BJ (cell line): ENCODE measurements at places on chromosomes 3 and 15. TPM values are rescaled to one million over a fixed set of nuclear protein-coding genes. Genes with fewer than 3 reads are reported as not detected.

DNA sequence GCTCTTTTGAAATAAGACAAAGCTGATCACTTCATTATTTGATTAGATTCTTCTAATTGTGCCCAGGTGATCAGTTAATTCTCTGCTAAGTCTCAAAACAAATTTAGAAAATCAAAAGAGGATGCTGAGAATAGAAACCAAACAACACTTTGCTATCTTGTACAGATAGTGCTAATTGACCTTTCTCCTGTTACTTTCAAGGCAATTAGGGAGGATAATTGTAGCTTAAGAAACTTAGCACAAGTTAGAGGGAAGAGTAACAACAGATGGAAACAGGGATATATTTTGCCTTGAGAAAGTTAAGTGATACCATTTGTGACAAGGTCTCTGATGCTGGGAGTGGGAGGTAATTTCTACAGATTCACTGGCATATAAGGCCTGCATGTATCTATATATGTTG is 344.8 kb upstream of the GRM7 start:
- no peak for DNase-seq

GRCh38 chr3:147361454-147362420 is 44.6 kb downstream of the ZIC4 start:
- no peak for DNase-seq

DNA sequence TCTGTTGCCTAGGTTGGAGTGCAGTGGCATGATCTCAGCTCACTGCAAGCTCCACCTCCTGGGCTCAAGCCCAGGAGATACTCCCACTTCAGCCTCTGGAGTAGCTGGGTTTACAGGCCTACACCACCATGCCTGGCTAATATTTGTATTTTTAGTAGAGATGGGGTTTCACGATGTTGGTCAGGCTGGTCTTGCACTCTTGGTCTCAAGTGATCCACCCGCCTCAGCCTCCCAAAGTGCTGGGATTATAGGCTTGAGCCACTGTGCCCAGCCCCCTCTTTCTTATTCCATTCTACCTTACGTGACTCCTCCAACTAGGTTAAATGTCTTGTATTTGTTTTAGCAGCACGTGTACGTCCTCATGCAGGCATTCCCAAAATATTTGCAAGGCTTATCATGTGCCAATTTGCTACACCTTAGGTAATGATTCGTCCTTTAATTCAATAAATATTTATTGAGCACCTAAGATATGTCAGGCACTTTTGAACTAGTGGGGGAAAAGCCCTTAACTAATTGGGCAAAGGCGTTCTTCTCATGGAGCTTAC is 14.9 kb upstream of the MAGI1 start:
- no peak for DNase-seq

DNA sequence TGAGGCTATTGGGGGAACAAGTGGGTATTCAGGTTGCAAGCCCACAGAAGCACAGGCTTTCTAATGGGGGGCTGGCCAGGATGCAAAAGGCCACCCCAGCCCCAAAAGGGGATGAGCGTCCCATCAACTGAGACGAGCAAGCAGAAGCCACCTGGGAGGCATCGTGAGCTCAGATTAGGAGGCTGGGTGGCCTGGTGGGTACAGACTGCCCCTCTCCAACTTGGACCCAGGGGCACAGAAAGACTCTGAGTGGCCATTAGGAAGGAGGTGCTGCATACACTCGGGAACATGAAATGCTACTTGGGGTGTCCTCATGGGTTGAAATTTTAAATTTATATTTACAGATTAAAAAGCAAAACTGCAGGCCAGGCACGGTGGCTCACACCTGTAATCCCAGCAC is 29.1 kb downstream of the SLC41A3 start:
- DNase-seq = no peak

GRCh38 chr3:41690766-41691563 is 270.9 kb downstream of the ULK4 start:
- DNase-seq = no peak

DNA sequence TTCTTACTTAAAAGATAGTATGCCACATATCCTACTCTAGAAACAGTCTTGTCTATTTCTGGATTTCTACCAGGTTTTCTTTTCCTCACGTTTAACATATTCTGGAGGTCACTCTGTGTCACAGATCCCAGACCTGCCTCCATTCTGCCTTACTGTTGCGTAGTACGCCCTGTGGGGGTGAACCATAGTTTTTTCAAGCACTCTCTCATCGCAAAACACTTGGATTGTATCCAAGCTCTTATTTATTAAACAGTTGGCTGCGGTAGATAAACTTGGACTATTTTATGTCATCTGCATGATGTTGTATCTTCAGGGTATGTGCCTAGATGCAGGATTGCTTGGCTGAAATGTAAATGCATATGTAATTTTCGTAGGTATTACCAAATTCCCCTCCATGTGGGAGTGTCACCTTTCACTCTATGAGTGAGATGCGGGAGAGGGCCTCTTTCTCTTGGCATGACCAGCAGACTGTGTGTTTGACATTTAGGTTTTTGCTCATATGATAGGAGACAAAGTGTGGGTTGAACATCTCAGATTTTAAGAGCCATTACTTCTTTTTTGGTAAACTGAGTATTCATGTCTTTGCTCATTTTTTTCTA is 55.8 kb downstream of the ABTB1 start:
- DNase-seq = no peak

DNA sequence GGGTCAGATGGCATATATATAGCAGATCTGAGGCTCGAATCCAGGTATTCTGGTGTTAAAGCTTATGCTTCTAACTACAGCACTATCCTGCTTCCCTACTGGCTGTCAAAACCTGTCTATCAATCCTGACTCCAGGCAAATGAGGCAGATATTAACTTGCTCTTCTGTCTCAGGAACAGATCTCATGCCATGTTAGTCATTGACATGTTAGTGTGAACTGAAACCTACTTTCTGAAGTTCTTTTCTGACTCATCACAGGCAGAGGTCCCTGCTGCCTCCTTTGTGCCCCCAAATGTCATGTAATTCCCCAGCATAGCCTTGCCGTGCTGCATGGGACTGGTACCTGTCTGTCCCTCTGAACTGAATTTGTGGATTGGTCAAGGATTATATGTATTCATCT is 125.0 kb upstream of the SMAD3 start:
- DNase-seq = no peak

- peak; percentile 43 for DNase-seq
These were observed 30.4 kb downstream of the SLC51A start for GRCh38 chr3:196246612-196247308.

The TM4SF4 gene
- polyA plus RNA-seq = 0.10 and 0.42 TPM in 2 replicates

DNA sequence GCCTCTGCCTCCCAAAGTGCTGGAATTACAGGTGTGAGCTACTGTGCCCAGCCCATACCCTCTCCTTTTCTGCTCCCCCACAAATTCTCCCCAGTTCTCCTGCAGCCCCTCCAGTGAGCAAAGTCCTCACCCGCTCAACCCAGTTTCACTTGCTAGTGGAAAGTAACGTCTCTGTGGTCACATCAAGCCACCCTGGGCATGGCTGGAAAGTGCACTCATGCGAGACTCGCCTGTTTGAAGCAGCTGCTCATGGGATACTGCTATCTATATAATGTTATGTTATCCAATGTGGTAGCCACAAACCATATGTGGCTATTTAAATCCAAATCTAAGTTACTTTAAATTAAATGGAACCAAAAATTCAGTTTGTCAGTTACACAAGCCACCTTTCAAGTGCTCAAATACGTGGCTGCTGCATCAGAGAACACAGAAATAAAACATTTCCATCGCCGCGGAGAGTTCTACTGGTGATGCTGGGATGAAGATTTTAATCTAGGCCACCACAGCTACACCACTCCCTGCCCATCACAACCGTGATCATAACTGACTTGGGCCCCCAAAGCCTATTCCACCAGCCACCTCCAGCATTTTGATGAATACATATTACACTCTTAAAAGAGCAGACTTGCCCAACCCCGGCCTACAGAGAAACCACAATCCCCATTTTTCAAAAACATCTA is 119.4 kb downstream of the LIPC start:
- no peak for DNase-seq

GRCh38 chr3:69212411-69213160 is 90.2 kb upstream of the LMOD3 start:
- DNase-seq = no peak

GRCh38 chr3:87062685-87063084 is 71.7 kb upstream of the VGLL3 start:
- no peak for DNase-seq

DNA sequence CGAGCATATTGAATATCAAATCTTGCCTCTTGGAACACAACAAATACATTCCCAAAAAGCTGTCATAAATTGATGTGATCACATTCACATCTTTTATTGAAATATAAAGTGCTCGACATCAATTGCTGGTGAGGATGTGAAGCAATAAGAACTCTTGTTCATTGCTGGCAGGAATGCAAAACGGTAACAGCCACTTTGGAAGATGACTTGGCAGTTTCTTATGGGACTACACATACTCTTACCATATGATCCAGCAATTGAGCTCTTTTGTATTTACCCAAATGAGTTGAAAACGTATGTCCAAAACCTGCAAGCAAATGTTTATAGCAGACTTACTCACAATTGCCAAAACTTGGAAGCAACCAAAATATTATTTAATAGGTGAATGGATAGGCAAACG is 234.9 kb downstream of the CACNA2D3 start:
- no peak for DNase-seq

The MYRIP gene
- polyA plus RNA-seq = 0.06 and 0.15 TPM in 2 replicates

The HESX1 gene
- 0.25 and 0.40 TPM in 2 replicates for polyA plus RNA-seq

The SLC41A3 gene
- polyA plus RNA-seq = 46.5 and 70.8 TPM in 2 replicates

- no peak for DNase-seq
These were observed 310.9 kb upstream of the SLITRK3 start for GRCh38 chr3:165507060-165507459.

DNA sequence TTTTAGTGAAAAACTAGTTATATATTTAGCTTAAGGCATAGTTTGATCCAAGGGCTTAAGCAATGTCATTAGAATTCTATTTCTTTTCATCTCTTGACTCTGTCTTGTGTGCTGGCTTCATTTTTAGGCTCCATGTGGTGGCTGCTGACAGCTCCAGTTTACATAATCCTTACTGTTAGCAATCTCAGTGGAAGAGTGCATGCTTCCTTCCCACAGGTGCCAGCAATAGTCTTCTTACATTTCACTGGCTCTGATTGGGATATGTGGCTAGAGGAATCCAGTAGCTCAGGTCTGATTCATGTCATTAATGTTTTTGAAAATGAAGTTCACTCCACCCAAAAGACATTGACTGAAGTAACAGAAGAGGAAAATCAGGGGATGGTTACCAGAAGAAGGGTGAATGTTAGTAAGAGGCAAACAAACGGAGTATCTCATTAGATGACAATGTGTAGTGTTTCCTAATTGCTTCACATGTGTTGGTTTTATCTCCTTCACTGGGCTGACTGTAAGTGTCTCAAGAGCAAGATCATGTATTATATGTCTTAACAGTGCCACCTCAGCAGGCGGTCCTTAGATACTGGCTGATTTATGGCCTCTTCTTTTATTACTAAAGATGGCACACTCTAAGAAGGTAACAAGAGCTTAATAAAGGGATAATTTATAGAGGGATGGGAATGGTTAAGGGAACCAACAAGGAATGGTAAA is 25.6 kb upstream of the TCF12 start:
- DNase-seq = no peak

The CAPN7 gene
- polyA plus RNA-seq = 12.9 and 22.1 TPM in 2 replicates

The TIPARP gene
- 23.0 and 30.9 TPM in 2 replicates for polyA plus RNA-seq

DNA sequence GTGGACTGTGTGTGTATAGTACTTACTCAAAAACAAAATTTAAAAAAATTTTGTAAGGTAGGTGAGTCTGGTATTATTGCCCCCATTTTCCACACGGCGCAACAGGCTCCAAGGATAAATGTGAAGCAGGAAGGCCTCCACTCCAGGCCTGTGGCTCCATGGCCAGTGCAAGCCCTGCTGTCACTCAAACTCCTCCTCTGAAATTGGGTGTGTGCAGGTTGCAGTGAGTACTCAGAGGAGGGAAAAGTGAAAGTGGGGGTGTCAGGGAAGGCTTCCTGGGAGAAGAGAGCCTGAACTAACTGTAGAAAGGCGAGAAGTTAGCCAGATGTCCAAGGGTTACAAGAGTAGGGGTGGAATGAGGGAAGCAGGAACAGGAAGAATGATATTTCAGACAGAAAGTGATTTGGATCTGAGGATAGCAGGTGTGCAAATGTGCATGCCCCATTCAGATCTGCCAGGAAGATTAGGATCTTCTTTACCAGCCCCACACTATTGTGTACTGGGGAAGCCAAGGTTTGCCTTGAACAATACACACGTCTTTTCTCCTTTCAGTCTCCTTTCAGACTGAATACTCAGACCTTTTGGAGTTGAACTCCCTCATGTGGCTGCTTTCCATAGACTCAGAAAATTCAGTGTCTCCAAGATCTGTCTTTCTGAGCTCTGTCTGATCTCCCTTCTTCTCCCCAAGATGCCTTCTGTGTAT is 48.7 kb upstream of the RYK start:
- DNase-seq = no peak

GRCh38 chr3:37071921-37072320 is 78.6 kb downstream of the MLH1 start:
- no peak for DNase-seq

DNA sequence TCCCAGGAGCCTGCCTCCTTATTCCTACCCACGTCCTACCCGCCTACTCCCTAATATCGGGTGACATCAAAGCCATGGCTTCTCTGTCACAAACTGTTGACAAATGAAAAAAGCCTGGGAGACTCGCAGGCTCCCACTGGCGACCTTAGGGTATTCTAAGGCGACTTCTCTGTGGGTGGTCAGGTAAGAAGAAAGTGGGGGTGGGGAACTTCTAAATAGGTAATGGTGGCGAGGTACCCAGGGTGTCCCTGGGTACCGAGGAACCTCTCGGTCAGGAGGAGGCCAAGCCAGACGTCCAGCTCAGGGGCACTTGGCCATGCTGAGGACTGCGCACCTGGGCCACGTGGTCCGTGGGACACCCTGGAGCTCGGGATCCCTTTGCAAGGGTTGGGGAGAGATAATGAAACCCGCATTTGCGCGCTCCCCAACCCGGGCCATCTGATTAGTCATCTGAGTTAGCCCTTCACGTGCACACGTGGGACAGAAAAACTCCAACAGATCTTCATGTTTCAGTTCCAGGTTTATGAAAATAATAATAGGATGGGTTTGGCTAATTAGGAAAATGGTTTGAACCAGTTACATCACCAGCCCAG is 78.2 kb downstream of the NR2F2 start:
- no peak for DNase-seq

The SLC24A5 gene
- not detected in 2 replicates for polyA plus RNA-seq

The DZIP3 gene
- 5.4 and 8.7 TPM in 2 replicates for polyA plus RNA-seq
